ENCODE measurements at places on chromosomes 13 and 19.
A peak's percentile ranks its signal among the peaks of the same experiment; 100 is the strongest.

- H3K4me3 ChIP-seq = no peak overlapping the region
- H3K27me3 ChIP-seq = no peaks in the 10 kb centered on the region
- no peaks in the 10 kb centered on the region for H3K36me3 ChIP-seq
- peaks cover 13% of the 10 kb centered on the region for H3K4me1 ChIP-seq
- no peak overlapping the region for H3K27ac ChIP-seq
These were observed 33.9 kb downstream of the KL start for GRCh38 chr13:33050161-33050560.

DNA sequence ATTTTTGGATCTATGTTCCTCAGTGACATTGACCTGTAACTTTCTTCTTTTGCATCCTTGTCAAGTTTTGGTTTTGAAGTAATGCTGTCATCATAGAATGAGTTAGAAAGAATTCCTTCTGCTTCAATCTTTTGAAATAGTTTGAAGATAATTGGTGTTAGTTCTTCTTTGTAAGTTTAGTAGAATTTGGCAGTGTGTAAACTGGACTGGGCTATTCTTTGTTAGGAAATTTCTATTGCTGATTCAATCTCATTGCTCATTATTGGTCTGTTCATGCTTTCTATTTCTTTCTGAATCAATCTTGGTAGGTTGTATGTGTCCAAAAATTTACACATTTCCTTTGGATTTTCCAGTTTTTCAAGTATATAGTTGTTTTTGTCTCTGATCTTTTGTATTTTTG lies 101.7 kb upstream of the SPRY2 start:
- H3K4me1 ChIP-seq = peaks cover under 1% of the 10 kb centered on the region
- no peak overlapping the region for H3K4me3 ChIP-seq
- DNase-seq = no peak
- no peaks in the 10 kb centered on the region for H3K36me3 ChIP-seq
- H3K27me3 ChIP-seq = no peaks in the 10 kb centered on the region

GRCh38 chr19:45770192-45771101 lies 1.4 kb upstream of the SIX5 start:
- H3K4me3 ChIP-seq = peak overlapping the region; percentile 98
- peaks cover 27% of the 10 kb centered on the region for H3K36me3 ChIP-seq
- peaks cover 26% of the 10 kb centered on the region for H3K4me1 ChIP-seq
- no peaks in the 10 kb centered on the region for H3K27me3 ChIP-seq

- no peak for DNase-seq
- H3K4me3 ChIP-seq = no peak overlapping the region
- H3K27ac ChIP-seq = no peak overlapping the region
- no peaks in the 10 kb centered on the region for H3K36me3 ChIP-seq
These were observed 137.1 kb downstream of the SLC7A1 start for GRCh38 chr13:29458419-29458818.

- H3K27ac ChIP-seq = no peak overlapping the region
- H3K4me3 ChIP-seq = no peak overlapping the region
- no peak for DNase-seq
These were observed 81.0 kb upstream of the SLC7A1 start for GRCh38 chr13:29676535-29676934.

DNA sequence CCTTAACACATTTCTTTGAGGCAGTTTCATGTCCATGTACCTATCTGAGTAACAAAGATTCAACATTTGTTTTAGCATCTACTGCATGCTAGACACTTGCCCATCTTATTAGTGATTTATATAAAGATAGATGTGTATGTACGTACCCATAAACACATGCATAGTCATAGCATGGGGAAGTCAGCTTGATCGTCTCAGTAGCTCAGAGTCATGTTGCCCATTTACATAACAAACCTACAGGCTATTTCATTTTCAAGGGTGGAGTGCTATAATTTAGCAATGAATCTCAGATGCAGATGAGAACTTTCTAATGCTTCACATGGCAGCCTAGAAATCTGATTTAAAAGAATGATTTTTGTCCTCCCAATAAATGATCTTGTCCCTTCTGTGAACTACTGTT lies 23.5 kb downstream of the FLT1 start:
- peaks cover 8% of the 10 kb centered on the region for H3K4me1 ChIP-seq
- no peak overlapping the region for H3K4me3 ChIP-seq

DNA sequence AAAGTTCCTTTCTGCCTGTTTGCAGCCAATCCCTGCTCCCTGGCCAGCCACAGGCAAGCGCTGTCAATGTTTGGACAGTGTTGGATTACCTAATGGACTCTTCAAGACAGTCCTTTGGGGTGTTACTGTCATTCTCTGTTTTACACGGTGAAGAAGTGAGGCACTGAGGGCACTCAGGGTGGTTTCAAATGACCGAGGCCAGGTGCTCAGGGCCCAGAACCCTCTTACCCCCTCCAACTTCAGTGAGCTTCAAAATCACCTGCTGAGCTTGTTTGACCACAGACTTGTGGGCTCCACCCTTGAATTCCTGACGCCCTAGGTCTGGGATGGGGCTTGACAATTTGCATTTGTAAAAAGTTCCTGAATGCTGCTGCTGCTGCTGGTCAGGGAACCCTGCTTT lies 97.9 kb downstream of the GGACT start:
- no peak overlapping the region for H3K4me3 ChIP-seq
- no peaks in the 10 kb centered on the region for H3K27me3 ChIP-seq
- H3K4me1 ChIP-seq = no peaks in the 10 kb centered on the region

DNA sequence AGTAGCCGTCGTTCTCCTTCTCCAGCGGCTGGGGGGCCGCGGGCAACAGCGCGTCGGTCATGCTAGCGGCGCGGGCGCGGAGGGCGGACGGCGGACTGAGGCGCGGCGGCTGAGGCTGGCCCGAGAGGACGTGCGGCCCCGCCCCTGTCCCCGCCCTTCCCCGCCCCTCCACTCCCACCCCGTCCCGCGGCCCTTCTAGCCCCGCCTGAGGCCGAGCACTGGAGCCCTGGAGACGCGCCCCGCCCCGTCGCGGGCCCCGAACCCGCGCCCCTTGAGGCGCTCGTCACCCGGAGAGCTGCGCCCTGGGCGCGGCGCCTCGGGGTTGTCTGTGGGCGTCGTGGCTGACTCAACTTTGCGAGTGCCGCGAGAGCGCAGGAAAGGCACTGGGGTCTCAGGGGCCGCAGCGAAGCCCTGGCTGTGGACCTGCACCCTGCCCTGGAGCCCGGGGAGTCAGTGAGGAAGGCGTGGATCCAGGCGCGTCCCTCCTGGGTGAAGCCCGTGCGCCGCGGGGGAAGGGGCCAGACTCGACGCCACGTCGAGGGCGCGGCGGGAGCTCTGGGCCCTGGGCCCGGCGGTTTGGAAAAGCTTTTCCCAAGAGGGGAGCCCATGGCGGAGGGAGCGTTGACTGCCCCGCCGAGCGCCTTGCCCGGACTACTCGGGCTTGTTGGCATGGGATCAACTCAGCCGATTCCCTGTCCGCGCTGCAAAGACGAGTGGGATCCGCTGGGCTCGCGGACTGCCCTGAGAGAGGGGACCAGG lies at the start of gene RHPN2:
Gene RHPN2 (minus strand): TSS at position 97 of the 759 bp plus-strand sequence. CDS start 36 bp downstream, at position 61.
- no peaks in the 10 kb centered on the region for H3K27me3 ChIP-seq
- peak within 1 kb of the TSS; percentile 69 for H3K4me3 ChIP-seq
- H3K36me3 ChIP-seq = no peaks in the 10 kb centered on the region
- H3K27ac ChIP-seq = no peak within 1 kb of the TSS
- no peak for DNase-seq

GRCh38 chr19:49716154-49716553 lies 25.2 kb downstream of the CPT1C start:
- no peaks in the 10 kb centered on the region for H3K27me3 ChIP-seq
- H3K36me3 ChIP-seq = no peaks in the 10 kb centered on the region
- H3K4me1 ChIP-seq = no peaks in the 10 kb centered on the region
- DNase-seq = no peak
- no peak overlapping the region for H3K27ac ChIP-seq

DNA sequence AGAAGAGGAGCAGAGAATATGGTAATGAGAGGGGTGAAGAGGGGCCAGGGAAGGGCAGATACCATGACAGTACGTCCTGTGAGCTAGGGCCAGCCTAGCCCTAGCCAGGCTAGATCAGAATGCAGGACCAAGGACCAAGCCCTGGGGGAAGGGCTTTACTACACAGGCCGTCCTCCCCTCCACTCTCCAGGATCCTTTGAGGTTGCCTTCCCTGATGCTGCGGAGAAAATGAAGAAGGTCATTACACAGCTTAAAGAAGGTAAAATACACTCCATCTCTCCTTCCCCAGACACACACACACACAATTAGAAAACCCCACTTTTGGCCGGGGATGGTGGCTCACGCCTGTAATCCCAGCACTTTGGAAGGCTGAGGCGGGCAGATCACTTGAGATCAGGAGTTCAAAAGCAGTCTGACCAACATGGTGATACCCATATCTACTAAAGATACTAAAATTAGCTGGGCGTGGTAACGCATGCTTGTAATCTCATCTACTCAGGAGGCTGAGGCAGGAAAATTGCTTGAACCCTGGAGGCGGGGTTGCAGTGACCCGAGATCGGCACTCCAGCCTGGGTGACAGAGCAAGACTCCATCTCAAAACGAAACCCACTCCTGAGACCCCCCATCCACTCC lies 8.5 kb downstream of the SPACA6 start:
- no peak overlapping the region for H3K4me3 ChIP-seq
- no peaks in the 10 kb centered on the region for H3K27me3 ChIP-seq
- DNase-seq = no peak
- H3K36me3 ChIP-seq = peaks cover 5% of the 10 kb centered on the region

DNA sequence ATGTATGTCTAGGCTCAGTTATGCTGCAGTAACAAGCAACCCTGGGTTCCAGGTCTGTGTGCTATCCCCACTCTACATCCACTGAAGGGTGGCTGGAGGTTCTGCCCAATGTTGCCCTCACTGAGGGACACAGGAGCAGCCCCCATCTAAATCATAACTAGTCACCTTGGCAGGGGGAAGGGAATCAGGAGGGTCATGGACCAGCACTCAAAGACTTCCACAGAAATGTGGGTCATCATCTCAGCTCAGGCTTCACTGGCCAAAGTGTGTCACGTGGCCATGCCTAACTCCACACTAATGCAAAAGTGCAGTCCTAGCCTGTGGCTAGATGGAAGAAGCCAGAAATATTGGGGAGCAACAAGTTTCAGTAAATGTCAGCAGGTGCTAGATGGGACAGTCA lies 137.3 kb upstream of the ZNF507 start:
- no peaks in the 10 kb centered on the region for H3K4me1 ChIP-seq
- H3K27ac ChIP-seq = no peak overlapping the region

DNA sequence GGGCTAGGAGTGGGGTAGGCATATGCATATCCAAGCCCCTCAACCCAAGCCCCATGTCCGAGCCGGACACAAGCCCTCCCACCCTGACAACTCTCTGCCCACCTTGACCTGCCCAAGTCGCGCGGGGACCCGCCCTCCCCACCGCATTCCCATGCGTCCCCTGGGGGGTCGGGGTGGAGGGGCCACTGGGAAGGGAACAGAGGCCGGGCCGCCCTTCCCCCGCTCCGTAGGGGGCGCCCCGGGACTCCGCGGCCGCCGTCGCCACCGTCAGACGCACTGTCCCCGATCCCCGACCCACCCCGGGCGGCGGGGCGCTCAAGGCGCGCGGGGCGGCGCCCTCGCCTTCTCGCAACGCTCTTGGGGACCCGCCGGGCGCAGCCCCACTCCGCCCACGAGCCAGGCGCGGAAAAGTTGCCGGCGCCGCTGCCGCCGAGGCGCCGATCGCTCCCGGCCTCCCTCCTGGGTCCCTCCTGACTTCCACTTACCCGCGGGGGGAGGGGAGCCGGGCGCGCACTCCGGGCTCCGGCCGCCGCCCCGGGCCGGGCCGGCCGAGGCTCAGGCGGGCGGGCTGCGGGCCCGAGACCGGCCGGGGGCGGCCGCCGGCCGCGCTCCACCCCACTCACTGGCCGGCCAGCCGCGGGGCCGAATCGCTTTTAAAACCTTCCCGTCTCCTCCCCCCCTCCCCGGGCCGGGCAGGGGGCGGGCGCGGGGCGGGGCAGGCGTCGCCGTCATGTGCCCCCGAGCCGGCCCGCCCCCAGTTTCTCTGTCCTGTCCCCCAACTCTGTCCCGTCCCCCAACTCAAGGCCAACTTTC lies 34.4 kb upstream of the NANOS3 start:
- H3K27me3 ChIP-seq = no peaks in the 10 kb centered on the region
- H3K36me3 ChIP-seq = peaks cover 7% of the 10 kb centered on the region
- peak overlapping the region; percentile 100 for H3K27ac ChIP-seq
- H3K4me3 ChIP-seq = peak overlapping the region; percentile 96
- DNase-seq = peak; percentile 70

GRCh38 chr13:48816700-48817099 lies 159.0 kb upstream of the FNDC3A start:
- no peak overlapping the region for H3K4me3 ChIP-seq
- H3K27me3 ChIP-seq = no peaks in the 10 kb centered on the region
- no peak overlapping the region for H3K27ac ChIP-seq

DNA sequence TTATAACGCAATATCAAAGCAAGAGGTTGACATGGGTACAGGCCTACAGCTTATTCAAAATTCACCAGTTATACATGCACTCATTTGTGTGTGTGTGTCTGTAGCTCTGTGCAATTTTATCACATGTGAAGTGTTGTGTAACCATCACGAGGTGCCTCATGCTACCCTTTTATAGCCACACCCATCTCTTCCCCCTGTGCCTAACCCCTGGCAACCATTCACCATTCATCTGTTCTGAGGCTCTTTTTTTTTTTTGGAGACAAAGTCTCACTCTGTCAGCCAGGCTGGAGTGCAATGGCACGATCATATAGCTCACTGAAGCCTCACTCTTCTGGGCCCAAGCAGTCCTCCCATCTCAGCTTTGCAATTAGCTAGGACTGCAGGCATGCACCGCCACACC lies 78.4 kb downstream of the DPF1 start:
- no peaks in the 10 kb centered on the region for H3K27me3 ChIP-seq
- no peaks in the 10 kb centered on the region for H3K4me1 ChIP-seq
- H3K36me3 ChIP-seq = no peaks in the 10 kb centered on the region
- no peak overlapping the region for H3K4me3 ChIP-seq
- no peak overlapping the region for H3K27ac ChIP-seq

- DNase-seq = no peak
- H3K27me3 ChIP-seq = no peaks in the 10 kb centered on the region
- H3K36me3 ChIP-seq = no peaks in the 10 kb centered on the region
- H3K27ac ChIP-seq = no peak overlapping the region
- no peaks in the 10 kb centered on the region for H3K4me1 ChIP-seq
These were observed 15.8 kb upstream of the GARIN5A start for GRCh38 chr19:50492303-50493052.

DNA sequence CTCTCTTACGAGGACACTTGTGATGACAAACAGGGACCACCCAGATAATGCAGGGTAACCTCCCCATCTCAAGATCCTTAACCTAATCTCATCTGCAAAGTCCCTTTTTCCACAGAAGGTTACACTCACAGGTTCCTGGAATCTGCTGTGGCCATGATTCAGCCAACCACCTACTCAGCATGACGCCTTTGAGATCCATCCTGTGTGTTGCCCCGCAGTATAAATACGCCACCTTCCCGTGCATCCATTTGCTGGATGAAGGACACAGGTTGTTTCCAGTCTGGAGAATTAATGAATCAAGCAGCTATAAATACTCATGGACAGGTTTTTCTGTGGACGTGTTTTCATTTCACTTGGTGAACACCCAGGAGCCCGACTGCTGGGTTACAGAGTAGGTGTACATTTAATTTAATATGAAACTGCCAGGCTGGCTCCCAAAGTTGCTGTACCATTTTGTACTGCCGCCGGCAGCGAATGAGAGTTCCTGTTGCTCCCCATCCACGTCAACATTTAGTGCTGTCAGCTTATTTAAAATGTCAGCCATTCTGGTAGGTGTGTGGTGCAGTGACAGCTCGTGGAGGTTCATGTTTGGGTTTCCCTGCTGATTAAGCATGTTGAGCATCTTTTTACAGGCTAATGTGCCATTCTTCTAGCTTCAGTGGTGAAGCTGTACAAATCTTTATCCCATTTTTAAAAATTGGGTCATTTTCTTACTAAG lies 40.2 kb downstream of the ELL start:
- DNase-seq = no peak
- H3K4me1 ChIP-seq = peaks cover 83% of the 10 kb centered on the region
- no peaks in the 10 kb centered on the region for H3K36me3 ChIP-seq
- H3K4me3 ChIP-seq = no peak overlapping the region

All from thoracic aorta (tissue), 2 donors.